ENCODE measurements at places on chromosomes 2 and 18.

DNA sequence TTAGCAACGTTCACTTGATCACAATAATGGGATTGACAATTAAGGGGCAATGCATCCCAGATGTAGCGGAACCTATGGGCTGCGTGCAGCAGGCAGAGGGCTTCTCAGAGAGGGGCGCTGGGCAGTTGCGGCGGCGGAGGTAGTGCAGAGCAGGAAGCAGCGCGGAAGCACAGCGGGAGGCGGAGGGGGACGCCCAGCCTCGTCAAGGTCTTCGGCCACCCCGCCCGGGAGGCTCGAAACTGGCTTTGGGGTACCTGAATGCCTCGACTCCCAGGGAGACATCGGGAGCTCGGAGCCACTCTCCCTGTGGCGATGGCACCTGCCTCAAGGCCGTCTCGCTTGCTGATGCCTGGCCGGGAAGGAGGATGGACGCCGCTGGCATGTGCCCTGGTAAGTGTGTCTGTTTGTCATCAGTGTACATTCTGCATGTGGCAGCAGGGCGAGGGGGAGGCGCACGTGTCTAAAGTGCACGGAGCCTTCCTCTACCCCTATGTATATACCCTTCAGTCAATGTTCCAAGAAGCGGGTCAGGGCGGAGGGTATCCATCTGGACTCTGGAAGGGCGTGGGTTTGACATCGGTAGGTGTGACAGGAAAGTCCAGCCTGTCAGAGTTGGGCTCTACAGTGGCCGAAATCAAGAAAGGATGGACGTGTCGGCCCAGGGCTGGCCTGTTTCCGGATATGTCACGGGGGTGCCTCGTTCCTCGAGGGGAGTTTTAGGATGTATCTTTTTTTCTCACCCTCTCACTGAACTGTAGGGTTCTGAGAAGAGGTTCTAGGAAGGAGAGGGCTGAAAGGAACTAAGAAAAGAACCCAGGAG lies 7.5 kb upstream of the SP9 start:
- DNase-seq: no peak

GRCh38 chr2:222518570-222519381 lies 94.4 kb downstream of the SGPP2 start:
- no peak for DNase-seq

- DNase-seq: no peak
Observed at GRCh38 chr2:65666156-65666725, 233.8 kb upstream of the SPRED2 start.

DNA sequence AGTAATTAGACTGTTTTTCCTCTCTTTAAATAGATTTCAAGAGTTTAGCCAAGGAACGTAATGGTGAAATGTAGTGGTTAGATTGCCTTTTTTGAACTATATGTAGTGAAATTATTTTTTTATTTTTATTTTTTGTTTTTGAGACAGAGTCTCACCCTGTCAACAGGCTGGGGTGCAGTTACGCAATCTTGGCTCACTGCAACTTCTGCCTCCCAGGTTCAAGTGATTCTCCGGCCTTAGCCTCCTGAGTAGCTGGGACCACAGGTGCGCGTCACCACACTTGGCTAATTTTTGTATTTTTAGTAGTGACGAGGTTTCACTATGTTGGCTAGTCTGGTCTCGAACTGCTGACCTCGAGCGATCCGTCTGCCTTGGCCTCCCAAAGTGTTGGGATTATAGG lies 60.8 kb downstream of the BIRC6 start:
- no peak for DNase-seq

- no peak for DNase-seq
Observed at GRCh38 chr18:61471541-61471940, 138.3 kb downstream of the CDH20 start.

GRCh38 chr2:65373365-65373918 lies 59.0 kb downstream of the SPRED2 start:
- no peak for DNase-seq

GRCh38 chr2:172962824-172963223 lies 112.8 kb upstream of the MAP3K20 start:
- DNase-seq: no peak

- no peak for DNase-seq
Observed at GRCh38 chr2:216793386-216793785, 66.5 kb downstream of the TNP1 start.

- DNase-seq: no peak
Observed at GRCh38 chr2:134315471-134315870, 61.6 kb downstream of the MGAT5 start.

GRCh38 chr2:234969306-234970098 lies 17.7 kb downstream of the SH3BP4 start:
- DNase-seq: no peak

DNA sequence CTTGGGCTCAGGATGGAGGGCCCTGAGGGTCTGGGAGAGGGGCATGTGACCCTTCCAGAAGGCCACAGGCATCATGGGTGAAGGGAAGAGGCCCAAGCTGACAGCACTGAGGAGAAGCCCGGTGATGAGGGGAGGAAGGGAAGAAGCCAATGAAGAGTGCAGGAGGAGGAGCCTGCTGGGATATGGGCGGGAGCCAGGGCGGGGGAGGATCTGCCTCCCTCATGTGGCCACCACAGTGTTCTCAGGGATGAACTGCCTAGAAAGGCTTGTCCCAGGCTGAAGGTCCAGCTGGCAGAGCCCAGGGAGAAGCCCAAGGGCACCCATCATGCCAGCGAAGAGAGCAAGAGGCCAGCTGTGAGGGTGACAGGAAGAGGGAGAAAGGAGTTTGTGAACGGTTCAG lies 24.6 kb upstream of the PLB1 start:
- no peak for DNase-seq

DNA sequence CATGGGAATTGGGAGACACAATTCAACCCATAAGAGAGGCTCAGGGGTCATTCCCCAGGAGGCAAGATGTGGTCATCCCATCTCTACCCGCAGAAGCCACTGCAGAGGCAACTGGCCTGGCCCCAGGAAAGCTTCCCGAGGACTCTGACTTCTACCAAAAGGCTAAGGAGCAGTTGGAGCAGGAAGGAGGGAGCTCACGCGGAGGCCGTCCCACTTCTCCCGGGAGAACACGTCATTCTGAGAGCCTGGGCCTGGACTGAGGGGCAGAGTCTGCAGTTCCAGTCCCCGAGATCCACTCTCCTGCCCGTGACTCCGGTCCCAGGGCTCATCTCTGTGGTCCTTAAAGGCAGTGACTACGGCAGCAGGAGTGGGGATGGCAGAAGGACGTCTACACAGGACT lies 69.0 kb upstream of the TAF1B start:
- DNase-seq: no peak

- no peak for DNase-seq
Observed at GRCh38 chr2:38751596-38752410, 642 bp upstream of the SRSF7 start.

DNA sequence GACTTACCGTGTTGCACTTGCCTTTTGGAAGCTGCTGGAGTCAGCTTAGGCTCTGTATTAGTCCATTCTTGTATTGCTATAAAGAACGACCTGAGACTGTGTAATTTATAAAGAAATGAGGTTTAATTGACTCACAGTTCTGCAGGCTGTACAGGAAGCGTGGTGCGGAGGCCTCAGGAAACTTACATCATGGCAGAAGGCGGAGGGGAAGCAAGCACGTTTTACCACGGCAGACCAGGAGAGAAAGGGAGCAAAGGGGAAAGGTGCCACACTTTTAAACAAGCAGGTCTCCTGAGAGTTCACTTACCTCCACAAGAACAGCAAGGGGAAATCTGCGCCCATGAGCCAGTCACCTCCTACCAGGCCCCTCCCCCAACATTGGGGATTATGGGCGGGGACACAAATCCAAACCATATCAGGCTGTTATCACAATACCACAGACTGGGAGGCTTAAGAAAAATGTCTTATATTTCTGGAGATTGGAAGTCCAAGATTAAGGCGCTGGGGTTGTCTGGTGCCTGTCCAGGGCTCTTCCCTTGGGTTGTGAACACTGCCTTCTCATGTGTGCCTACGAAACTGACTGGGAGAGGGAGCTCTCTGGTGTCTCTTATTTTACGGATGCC lies 3.6 kb upstream of the D2HGDH start:
- DNase-seq: no peak

GRCh38 chr2:167471332-167471731 lies 583.1 kb downstream of the XIRP2 start:
- no peak for DNase-seq

- DNase-seq: no peak
Observed at GRCh38 chr2:188785061-188785460, 189.1 kb upstream of the COL3A1 start.

GRCh38 chr2:915979-916378 lies 34.7 kb upstream of the SNTG2 start:
- DNase-seq: no peak

All from NCI-H2107 (cell line).